GF-D8 (cell line): ENCODE measurements at places on chromosomes 13 and 19.
A peak's percentile ranks its signal among the peaks of the same experiment; 100 is the strongest.

GRCh38 chr13:23683084-23683483 lies 112.9 kb downstream of the TNFRSF19 start:
- DNase-seq, result no peak

DNA sequence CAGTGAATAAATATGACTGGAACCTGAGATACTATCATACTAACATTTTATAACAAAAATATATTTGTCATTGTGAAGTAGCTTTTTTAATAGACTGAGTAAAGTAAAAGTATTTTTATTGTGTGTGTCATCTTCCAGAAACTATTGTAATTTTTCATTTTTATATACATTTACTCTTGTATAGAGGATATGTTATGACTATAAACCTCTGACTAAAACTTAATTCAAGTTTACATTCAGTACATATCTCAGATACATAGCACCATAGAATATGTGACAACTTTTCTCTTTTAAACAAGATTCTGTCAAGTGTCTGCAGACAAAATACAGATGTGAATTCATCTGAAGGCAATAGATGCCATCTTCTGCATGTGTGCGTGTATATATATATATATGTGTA lies 704.3 kb downstream of the SLITRK1 start:
- DNase-seq, result no peak

- DNase-seq, result no peak
These were observed 36.8 kb downstream of the INSR start for GRCh38 chr19:7257148-7258040.

DNA sequence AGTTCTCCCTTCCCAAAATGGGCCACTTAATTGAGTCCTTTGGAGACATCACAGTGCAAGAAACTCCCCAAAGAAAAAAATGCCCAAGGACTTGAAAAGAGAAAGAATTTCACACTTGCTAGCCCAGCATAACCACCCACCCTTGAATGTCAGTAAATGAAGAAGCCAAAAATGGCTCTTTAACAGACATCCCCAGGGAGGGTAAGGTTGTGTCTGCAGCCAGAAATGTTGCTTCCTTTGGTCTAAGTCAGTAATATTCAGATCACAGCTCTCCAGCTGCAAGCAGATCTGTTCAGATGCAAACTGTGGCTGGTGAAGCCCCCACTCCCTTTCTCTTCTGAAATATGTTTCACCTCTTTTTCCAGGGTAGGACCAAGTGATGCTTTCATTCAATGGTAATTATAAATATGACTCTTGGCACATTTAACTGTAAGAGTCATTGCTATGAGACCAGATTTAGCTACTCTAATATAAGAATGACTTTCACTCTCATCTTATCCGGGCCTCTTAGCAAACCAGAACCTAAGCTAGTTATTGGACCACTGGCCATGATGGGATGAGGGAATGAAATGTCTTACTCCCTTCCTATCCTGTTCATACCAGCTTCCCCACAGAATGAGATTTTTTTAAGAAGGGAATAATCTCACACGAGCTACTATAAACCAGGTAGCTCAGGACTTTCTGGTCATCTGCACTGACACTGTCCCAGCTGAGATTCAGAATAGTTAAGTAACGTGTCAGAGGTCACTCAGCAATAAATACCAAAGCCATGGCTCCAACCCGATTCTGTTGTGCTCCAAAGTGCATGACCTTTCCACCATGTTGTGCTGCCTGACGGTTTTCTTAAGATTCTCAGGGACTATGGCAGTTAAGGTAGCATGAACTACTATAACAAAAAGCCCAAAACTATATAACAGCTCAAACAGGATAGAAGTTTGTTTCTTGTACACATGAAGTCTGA lies 234.1 kb downstream of the FOXO1 start:
- DNase-seq, result no peak

DNA sequence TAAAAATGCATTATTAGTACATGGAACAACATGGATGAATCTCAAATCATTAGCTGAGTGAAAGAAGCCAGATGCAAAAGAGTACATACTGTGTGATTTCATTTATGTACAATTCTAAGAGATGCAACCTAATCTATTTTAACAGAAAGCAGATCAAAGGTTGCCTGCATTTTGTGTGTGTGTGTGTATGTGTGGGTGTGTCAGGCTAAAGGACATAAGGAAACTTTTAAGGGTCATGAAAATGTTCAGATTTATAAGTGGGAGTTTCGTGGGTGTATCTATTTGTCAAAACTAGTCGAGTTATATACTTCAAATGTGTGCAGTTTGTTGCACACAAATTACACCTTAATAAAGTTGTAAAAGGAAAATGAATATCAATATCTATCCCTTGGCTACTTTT lies 17.9 kb upstream of the NEK3 start:
- no peak for DNase-seq

- DNase-seq, result no peak
These were observed 53.8 kb downstream of the RNF6 start for GRCh38 chr13:26168237-26168814.

GRCh38 chr19:18223860-18224524 lies 2.2 kb downstream of the PDE4C start:
- no peak for DNase-seq

- no peak for DNase-seq
These were observed 671.6 kb downstream of the PCDH9 start for GRCh38 chr13:66558506-66558905.

GRCh38 chr19:5261156-5261890 lies 79.3 kb downstream of the PTPRS start:
- no peak for DNase-seq

- peak; percentile 95 for DNase-seq
These were observed 23.7 kb upstream of the GPR18 start for GRCh38 chr13:99281811-99282263.

DNA sequence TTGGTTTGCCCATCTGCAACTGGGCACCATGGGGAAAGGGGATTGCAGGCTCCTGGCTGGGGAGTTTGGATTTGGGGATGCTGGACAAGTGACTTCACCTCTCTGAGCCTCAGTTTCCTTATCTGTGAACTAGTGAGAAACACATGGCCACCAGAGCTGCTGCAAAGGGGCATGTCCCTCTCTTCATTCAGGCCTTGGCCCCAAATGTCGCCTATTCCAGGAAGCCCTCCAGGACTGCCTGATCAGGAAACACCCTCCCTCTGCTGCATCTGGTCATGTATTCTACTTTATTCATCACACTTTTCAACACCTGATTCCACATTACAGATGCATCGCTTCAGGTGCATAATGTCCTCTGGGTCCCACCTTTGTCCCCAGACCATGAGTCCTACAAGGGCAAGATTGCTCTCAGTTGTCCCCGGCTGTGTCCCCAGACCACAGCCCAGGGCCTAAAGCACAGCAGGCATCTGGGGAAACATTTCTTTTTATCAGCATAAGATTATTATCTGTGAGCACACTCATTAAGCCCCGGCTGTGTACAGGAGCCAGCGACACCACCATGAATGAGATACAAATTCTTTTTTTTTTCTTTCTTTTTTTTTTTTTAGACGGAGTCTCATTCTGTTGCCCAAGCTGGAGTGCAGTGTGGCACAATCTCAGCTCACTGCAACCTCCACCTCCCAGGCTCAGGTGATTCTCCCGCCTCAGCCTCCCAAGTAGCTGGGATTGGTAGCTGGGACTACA lies 37.5 kb downstream of the ARRDC2 start:
- DNase-seq, result no peak

DNA sequence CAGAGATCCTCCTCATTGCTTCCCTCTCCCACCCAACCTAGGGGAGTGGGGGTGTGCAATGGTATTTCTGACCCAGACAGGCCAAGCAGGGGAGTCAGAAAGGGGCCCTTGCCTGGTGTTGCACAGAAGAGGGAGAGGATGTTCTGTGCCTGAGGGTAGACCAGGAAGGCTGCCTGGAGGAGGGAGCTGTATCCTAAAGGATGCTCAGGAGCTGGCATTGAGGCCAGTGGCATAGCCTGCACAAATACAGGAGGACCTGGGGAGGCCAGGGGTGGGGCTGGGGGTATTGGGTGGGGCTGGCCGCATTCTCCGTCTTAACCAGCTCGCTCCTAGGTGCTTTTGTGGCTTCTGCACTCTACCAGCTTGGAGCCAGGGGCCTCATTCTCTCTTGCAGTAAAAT lies 4.4 kb downstream of the RNF225 start:
- no peak for DNase-seq

DNA sequence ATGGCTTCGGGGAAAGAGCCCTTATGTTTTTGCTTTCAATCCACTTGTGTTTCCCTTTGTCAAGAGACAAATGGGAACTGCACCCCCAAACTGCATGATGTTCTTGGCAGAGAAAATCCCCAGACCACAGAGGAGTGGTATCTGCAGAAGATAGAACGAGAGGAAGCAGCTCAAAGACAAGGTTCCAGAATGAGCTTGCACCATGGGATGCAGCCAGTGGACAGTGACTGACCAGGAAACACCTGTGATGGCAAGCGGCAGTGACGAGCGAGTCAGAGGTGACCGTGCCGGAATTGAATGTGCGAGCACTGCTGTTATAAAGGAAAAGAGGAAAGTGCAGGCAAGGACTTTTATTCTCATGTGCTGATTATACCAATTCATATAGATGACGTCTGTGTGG lies 46.3 kb downstream of the IRS2 start:
- no peak for DNase-seq

DNA sequence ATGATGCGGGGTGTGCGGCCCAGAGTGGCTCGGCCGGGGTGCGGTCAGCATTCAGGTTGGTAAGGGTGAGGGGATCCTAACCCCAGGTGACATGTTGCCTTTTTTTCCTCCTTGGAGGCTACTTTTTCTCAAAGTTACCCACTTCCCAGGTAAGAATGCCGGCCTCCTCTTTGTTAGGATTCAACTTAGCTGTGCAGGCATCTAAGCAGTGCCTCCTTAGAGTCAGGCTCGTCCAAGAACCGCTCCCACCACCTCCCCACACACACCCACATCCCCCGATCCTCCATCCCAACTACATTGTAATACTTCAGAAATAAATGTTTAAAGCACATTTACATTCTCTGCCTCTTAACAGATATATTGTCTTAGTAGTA lies 733 bp upstream of the ENOX1 start:
- DNase-seq, result no peak

GRCh38 chr13:105336706-105337576 lies 1198.5 kb downstream of the EFNB2 start:
- no peak for DNase-seq

GRCh38 chr19:8054169-8054568 lies 1.6 kb downstream of the CCL25 start:
- no peak for DNase-seq

DNA sequence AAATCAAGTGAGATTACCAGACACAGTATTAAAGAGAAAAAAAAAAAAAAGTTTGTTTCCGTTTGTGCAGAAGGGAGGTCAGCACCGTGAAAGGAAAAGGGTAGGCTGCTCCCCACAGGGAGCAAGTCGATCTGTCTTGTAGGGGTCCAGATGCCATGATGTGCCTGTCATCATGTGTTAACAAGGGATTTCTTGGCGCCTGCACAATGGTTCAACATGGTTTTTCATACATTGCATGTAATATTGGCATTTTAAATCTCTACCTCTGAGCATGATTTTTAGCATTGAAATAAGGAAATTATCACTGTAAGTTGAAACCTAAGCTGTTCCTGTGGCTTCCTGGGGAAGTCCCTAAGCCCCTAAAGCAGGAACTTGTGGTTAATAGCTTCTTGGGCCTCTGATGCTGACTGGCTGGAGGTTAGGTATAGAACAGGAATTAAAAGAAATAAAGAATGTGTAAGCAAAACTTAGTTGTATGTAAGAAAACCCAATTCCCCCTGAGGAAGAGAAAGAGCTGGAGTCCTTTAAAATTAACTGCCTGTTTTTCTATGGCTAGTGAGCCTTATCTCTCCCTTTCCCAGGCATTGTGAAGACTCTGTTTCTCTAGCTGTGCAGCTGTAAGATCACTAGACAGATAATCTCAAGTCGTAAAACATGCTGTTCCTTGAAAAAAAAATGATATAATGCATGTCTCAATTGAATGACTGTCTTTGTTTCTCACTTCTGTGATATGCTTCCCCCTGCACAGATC lies 7.4 kb upstream of the FCGBP start:
- DNase-seq, result peak; percentile 81

DNA sequence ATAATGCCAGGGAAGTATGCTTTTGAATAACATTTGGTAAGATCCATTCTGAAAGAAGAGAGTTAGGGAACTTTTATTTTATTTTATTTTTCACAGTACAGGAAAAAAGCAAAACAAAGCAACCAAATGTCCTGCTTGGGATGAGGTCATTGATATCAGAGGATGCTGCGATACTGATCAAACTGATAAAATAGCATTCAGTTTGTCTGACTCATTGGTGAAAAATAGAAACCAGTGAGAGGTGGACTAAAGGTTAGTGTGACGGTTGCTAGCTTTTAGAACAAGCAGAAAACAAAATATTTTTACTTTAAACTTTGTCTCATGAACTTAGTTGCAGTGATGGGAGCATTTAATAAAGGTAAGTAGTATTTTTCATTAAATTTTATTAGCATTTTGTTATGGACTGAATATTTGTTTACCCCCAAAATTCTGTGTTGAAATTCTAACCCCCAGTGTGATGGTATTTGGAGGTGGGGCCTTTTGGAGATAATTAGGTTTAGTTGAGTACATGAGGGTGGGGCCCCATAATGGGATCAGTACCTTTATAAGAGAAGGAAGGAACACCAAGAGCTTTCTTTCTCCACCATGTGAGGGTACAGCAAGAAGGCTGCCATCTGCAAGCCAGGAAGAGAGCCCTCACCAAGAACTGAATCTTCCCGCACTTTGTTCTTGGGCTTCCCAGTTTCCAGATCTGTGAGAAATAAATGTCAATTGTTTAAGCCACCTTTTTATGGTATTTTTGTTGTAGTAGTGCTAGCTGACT lies 37.3 kb downstream of the ITGBL1 start:
- no peak for DNase-seq

GRCh38 chr13:90623318-90624011 lies 724.0 kb upstream of the MIR17HG start:
- no peak for DNase-seq

GRCh38 chr19:48962029-48962848 lies 2.9 kb upstream of the FTL start:
- DNase-seq, result peak; percentile 66

DNA sequence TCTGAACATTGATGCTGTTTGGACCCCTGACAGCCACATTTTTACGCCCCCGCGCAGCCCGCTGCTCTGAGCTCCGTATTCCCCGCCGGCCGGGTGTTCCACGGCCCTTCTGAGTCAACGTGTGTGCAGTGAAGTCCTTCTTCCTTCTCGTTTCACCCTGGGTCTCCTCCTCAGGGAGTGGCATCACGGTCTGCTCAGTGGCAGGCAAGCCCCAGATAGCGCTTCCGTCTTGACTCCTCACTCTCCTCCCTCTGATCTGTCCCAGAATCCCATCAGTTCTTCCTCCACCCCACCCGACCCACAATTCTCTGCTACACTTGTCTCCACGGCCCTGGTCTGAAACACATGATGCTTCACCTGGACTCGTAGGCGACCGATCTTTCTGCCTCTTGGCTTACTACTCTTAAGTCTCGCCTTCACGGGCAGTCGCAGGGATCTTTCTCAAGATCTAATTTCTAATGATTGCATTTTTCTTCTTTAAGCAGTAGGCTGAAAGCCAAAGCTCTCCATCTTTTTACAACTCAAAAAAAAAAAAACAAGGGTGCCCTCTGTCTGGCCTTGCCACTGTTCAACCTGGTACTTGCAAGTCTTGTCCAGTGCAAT lies 33.9 kb downstream of the CCNE1 start:
- no peak for DNase-seq

DNA sequence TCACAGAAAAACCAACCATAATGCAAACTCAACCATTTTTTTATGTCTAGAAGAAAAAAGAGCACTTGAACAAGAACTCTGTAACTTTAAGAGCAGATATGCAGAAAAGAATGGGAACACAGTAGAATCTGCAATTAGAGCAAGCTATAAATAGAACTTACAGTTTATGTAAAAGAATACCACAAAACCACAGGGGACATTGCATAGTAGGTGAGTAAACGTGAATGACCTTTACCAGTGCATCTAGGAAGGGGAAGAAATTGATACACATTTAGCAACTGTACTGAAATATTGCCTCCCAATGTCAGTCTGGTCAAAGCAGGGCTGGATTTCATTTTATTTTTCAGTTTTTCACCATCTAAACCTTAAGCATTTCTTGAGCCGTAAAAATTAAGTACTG lies 242.2 kb upstream of the EDNRB start:
- DNase-seq, result peak; percentile 97
